ENCODE measurements at places on chromosomes 3 and 15.

- no peak for DNase-seq
These were observed 7.3 kb downstream of the RFT1 start for GRCh38 chr3:53122933-53123305.

- DNase-seq = no peak
These were observed 47.0 kb downstream of the MYO9A start for GRCh38 chr15:72070817-72071447.

- DNase-seq = no peak
These were observed 213.6 kb downstream of the GAP43 start for GRCh38 chr3:115836944-115837343.

DNA sequence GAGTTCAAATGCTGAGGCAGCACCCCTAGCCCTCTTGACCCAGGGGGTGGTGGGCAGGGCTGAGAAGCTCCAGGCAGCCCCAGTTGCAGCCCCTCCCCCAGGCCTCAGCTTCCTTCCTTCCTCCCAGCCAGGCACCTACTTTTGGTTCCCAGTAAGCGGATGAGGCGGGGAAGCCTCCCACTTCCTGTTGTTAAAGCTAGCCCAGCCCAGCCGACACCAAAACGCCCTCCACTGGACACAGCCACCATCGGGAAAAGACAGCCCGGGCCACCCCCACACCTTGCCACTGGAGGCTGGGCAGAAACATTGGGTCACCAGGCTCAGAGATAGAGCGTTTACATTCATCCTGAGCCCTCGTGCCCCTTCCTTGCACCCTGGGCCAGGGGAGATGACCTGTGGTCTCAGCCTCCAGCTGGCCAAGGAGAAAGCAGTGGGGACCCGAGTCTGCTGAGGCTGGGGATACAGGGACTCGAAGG lies 3.5 kb downstream of the DUSP7 start:
- peak; percentile 18 for DNase-seq

- no peak for DNase-seq
These were observed 99.8 kb downstream of the MYH15 start for GRCh38 chr3:108410531-108410984.

DNA sequence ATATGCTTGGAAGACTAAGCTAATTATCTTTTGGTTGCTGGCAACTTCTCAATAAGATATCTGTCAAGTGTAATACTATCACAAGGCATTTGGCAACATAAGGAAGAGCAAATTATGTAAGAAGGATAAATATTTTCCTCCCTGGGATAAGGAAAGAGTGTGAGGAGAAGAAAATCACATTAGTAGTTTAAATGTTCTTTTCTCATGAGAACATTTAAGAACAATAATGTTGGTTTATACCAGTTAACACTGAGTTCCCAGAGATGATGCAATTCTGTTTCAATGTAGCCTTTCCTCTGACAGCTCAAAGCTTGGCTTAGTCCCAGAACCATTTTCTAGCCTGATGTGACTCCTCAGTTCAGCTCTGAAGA lies 66.1 kb upstream of the NPHP3 start:
- no peak for DNase-seq
